Activated CD4-positive, alpha-beta memory T cell treated with anti-CD3 and anti-CD28 coated beads, Interleukin-2, amount 10 ng/mL, durations not matched to agents 7 days and 5 days (primary cell): ENCODE measurements at places on chromosomes 1 and 21.

GRCh38 chr1:160064164-160064563 lies 5.8 kb downstream of the KCNJ10 start:
- no peak for DNase-seq

GRCh38 chr1:44848456-44849181 lies 5.6 kb upstream of the PTCH2 start:
- no peak for DNase-seq

DNA sequence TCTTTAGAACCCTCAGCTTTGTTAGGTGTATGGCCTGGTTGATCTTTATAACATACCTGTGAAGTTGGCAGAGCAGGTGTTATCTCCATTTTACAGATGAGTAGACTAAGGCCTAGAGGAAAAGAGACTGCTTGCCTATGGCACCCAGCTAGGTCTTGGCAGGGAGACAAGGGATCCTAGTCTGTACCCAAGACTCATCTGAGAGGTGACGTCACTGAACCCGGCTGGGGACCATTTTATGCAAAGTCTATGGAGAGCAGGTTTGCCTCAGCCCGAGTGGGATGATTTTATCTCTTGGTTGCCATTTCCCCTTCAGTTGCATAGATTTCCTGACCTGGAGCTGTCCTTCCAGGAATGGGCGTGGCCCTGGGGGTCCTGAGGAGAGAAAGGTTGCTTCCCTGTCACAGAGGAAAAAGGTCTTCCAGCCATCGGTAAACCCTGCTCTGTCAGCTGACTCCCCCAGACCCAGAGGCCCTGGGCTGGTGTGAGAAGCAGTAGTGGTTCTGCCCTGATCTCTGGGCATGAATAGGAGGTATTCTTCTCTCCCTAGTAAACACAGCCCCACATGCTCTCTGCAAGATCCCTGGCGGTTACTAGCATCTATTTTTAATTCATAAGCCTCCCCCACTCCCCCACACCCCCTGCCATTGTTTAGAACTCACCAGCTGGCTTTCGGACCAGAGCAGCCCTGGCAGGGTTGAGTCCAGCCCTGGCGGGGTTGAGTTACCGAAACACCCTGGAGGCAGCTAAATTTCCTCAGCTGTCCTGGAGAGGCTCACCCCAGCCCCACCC lies 19.6 kb downstream of the TMCC2 start:
- no peak for DNase-seq

- no peak for DNase-seq
These were observed 28.9 kb downstream of the S100A6 start for GRCh38 chr1:153506831-153507413.

GRCh38 chr1:54347955-54348699 lies 58.1 kb downstream of the SSBP3 start:
- DNase-seq = no peak

DNA sequence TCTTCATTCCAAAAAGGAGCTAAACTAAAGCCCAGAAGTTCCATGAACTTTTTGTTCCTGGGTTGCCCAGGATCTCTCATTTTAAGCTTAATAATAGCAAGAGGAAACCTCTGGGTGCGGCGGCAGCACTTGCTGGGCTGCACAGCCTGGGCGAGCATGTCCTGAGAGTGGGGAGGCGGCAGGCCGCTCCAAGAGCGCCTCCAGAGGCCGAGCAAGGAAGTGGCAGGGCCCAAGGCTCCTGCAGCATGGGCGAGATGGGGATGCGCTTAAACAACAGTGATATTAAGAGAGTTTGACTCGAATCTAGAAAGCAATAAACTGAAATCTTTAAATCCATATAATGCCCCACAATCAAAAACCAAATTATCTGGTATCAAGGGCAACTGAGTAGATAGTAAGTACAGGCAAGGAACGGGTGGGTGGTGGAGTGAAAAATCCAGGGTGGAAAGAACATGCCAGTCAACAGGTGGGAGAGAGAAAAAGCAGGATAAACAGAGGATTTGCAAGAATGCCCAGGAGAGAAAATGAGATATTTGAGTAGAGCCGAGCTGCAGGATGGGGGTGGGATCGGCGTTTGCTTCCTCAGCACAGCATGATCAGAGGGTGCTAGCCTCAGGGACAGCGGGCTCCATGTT lies 14.1 kb upstream of the TNR start:
- peak; percentile 24 for DNase-seq

- DNase-seq = no peak
These were observed 1048.4 kb downstream of the NCAM2 start for GRCh38 chr21:22046576-22046975.

- DNase-seq = no peak
These were observed 68.9 kb downstream of the MRPL37 start for GRCh38 chr1:54268762-54269297.

- no peak for DNase-seq
These were observed 35.8 kb downstream of the OLFML2B start for GRCh38 chr1:161987872-161988271.

GRCh38 chr1:32494196-32494595 lies 29.3 kb downstream of the ZBTB8B start:
- DNase-seq = no peak

DNA sequence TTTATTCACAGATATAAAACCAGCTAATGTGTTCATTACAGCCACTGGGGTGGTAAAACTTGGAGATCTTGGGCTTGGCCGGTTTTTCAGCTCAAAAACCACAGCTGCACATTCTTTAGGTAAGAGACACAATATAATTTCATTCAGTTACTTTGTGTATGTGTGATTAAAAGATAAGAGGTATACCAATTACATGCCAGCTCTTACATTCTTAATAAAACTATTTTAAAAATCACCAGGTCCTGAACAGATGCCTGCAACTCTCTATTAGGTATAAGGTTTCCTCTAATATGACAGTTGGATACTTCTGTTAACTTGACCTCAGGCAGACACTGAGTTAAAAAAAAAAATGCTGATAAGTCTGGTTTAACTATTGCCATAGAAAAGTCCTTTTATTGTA lies 122.1 kb downstream of the NEK7 start:
- no peak for DNase-seq

DNA sequence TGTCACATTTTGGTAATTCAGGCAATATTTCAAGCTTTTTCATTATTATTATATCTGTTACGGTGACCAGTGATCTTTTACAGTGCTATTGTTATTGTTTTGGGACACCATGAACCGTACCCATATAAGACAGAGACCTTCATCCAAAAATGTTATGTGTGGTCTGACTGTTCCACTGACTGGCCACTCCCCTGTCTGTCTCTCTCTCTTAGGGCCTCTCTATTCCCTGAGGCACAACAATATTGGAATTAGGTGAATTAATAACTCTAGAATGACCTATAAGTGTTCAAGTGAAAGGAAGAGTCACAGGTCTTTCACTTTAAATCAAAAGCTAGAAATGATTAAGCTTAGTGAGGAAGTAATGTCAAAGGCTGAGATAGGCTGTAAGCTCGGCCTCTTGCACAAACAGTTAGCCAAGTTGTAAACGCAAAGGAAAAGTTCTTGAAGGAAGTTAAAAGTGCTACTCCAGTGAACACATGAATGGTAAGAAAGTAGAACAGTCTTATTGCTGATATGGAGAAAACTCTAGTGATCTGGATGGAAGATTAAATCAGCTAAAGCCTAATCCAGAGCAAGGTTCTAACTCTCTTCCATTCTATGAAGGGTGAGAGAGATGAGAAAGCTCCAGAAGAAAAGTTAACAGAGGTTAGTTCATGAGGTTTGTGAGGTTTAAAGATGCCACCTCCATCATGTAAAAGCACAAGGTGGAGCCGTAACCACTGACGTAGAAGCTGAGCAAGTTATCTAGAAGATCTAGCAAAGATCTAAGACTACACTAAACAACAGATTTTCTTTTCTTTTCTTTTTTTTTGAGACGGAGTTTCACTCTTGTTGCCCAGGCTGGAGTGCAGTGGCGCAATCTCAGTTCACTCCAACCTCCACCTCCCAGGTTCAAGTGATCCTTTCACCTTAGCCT lies 19.7 kb upstream of the DIPK1A start:
- peak; percentile 62 for DNase-seq

GRCh38 chr1:28526886-28527285 lies 21.0 kb downstream of the RCC1 start:
- no peak for DNase-seq

DNA sequence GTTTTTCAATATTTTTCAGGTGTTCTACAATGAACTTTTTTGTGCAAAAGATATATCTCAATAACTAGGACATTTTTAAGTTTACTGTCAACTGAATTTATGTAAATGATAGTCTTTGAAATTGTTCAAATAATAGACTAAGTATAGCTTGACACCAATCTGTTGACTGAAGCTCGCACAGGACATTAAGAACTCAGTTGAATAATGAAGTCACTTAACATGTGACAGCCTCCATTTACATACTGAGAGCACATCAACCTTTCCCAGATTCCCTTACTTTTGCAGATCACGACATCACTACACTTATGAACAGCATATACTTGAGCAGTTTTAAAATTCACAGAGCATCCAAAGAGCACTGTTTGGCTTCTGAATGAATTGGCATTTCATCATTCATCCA lies 268.2 kb downstream of the LRRC7 start:
- DNase-seq = no peak

- DNase-seq = no peak
These were observed 10.9 kb upstream of the BARHL2 start for GRCh38 chr1:90727917-90728501.

DNA sequence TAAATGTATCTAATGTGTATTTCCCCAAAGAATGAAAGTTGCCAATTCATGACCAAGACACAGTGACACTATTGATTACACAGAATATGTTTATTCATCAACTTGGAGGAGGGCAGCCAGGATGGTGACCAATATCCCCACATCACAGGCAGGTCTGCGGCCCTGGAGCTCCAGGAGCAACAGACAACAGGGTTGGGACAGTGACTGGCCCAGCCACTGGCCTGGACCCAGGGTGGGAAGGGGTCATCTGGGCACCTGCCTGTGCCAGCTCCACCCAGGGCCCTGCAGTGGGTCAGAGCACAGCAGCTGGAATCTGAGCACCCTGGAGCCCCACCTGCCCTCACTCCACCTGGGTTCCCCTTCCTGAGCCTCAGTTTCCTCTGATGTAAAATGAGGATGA lies 466.1 kb downstream of the MATN1 start:
- DNase-seq = no peak

DNA sequence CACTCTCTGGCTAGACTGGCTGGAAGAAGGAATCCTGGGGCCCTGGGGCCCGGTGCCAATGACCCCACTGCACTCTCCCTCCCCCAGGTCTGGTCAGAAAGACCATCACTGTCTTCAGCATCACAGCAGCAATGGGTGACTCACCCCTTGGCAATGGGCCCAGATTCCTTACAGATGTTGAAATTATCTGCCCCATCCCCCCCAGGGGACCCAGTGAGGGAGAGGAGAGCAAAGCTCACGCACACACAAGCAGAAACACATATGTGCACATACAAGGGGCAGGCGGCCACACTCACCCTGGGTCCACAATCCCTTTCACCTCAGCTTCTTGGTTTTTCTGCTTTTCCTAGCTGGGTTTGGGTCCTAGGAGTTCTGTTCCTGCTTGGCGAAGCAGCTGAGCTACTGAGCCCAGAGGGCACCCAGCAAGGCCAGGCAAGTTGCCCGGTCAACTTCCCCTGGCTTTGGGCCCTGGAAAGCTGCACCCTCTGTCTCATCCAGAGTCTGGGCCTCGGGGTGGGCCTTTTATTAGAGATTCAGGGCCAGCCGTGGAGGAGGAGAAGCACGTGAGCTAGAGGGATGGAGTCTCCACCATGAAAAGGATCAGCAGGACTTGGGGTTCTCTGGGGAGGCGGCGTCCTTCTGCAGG lies 2.6 kb downstream of the COL16A1 start:
- no peak for DNase-seq

DNA sequence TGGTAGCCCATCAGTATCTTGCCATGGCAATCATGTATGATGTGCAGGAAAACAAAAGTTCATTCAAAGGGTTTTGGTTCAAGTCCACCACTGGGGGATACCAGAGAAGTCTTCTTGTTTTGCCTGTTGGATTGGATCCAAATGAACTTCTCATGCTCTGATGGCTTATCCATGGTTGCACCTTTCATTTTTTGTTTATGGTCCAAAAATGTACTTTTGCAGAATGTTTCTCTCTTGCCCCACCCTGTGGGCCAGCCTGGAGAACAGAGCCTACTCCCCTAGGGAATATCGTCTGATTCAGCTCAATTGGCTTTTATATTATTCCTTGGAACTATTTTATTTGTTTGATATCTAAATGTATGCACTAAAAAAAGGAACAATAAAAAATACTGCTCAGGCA lies 20.1 kb upstream of the CLCA1 start:
- no peak for DNase-seq
